Hematopoietic multipotent progenitor cell treated with erythropoietin and hydrocortisone succinate and interleukin-3 and kit ligand, for 6 days (in vitro differentiated cells): ENCODE measurements at places on chromosomes 1 and 21.
A peak's percentile ranks its signal among the peaks of the same experiment; 100 is the strongest.

DNA sequence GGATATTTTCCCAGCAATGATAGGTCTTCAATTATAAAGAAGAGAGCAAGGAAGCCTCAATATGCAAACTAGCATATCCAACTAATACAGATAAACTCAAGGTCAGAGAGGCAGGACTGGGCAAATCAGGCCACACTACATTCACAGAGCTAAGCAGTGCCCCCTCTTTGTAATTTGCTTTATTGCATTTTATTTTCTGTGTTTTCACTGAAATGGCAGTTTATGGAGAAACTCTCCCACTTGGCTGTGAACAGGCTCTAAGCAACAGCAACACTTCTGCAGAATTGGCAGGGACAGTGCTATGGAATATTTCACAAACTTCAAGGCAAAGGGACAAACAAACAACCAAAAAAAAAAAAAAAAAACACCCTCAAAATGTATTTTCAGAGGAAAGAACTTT, 93.4 kb upstream of the SOD1 start:
- peak; percentile 24 for DNase-seq

- peak; percentile 73 for DNase-seq
These were observed 4.8 kb upstream of the TDRD10 start for GRCh38 chr1:154497026-154497806.

GRCh38 chr1:78009276-78009675, 4.5 kb downstream of the DNAJB4 start:
- no peak for DNase-seq

DNA sequence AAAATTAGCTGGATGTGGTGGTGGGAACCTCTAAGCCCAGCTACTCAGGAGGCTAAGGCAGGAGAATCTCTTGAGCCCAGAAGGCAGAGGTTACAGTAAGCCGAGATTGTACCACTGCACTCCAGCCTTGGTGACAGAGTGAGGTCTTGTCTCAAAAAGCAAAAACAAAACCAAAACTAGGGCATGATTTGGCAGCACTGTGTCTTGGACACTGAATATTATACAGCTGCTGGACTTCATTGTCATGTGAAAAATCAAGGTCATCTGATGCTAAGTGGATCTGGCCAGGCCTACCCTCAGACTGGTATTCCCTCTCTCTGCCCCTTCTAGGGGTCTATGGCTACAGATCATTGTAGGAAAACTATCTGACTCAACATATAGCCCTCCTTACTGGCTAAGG, 55.2 kb upstream of the MRPS6 start:
- DNase-seq: no peak

DNA sequence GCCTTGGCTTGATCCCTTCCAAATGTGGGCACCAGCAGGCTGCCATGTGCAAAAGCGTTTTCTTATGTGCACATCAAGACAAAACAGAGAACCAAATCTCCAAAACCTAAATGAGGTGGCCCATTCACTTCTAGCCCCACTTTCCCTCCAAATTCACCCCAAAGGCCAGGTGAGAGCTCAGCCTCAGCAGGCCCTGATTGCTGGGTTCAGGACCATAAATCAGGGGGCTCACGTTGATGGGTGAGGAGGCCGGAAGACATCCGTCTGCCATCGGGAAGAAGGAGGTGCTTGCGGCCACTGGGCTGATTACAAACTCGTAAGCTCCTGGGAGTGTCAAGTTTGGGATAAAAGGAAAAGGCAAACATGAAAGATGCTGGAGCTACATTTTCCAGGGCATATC, 86.7 kb upstream of the CLDN14 start:
- no peak for DNase-seq

GRCh38 chr1:89322402-89322801, 41.5 kb upstream of the GBP6 start:
- DNase-seq: no peak

DNA sequence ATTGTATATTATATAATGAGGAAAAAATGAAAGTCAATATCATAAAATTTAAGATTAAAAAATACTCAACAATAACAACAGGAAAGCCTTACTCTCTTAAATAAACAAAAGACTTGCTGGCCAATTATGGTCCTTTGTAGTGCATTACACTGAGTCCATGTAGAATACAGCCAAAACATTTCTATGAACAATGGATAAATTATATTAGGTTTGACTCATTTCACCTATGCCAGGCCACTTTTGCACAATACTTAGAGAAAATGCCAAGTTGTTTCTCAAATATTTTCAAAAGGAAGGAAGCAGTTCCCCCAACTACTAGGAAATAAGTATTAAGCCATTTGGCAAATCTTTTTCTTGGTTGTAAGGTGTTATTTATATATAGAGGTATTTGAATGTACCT, 19.8 kb upstream of the UCK2 start:
- no peak for DNase-seq

GRCh38 chr1:176800978-176801513, 338.1 kb downstream of the PAPPA2 start:
- DNase-seq: no peak

DNA sequence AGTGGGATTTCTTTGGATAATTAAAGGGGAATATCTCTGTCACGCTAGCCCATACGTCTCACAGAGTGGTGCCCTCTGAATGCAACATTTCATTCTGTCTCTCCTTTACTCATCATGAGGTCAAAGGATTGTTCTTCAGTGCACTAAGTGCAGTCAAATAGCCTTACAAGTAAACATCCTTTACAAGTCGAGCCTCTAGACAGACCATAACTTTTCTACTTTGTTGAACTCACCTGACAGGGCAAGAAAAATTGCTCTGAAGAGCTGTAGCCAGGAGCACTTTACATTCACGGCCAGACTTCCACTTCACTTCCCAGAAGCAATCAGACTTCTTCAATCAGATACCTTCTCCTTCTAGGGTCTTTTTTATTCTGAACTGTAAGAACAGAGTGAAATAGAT, 768.0 kb upstream of the TMPRSS15 start:
- no peak for DNase-seq

DNA sequence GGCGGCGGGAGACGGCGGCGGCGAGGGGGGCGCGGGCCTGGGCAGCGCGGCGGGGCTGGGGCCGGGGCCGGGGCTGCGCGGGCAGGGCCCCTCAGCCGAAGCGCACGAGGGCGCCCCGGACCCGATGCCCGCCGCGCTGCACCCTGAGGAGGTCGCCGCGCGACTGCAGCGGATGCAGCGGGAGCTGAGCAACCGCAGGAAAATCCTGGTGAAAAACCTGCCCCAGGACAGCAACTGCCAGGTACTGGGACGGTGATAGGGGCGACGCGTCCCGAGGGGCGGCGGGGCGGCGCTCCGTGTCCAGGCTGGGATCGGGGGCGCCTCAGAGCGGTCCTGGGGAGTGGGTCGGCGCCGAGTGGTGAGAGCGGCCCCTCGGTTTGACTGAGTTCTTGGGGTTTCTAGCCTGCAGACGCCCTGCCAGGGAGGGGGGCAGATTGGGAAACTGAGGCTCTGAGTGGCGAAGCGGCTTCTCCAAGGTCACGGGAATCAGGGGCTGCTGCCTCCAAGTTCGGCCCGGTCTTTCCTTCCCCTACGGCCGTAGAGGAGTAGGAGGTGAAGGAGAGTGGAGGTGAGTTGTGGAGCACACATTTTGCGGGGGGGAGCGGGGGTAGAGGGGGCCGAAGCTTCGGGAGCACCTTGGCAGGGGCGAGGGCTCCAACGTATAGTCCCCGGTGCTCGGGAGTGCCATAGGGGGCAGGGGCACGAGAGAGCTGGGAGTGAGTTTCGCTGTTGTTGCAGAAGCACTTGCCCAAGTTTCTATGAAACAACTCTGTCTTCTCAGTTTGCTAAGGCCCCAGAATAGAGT, 508 bp downstream of the RAVER2 start:
- DNase-seq: no peak

DNA sequence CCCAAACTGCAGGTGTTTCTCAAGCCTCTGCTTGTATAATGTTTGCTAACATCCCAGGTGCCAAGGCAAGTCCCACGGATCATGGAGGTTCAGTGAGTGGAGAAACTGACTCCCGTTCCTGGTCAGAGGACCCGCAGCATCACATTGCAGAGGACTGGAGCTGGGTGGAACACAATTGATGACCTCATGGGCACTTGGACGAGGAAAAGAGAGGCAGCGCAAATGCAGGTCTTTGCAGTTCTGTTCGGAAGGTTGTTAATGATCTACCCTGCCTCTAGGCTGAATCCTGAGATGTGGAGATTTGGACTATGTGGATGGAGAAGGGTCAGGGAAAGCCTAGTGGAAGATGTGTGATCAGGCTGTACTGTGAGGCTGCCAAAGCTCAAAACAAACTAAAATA, 192.9 kb downstream of the DUSP10 start:
- no peak for DNase-seq

DNA sequence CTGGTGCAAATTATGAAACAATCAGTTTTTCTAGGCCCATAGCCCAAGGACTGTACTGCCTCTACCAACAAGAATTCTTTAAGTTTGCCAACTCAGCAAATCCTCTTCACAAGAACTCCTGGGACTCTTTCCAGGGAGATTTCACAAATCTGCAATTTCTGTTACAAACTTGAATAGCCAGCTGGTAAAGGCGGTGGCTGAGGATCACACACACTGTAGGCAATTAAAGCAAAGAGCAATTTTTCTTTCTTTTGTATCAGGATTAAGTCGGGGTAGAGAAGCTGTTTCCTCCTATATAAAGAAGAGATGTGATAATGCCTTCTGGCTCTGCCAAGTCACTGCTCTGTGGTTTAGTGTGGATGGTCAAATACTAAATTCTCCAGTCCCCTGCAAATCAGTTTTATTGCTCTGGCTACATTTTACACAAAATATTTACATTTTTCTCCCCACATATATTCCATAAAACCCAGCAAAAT, 1.7 kb downstream of the ALDH9A1 start:
- DNase-seq: peak; percentile 60

GRCh38 chr1:7629011-7629410, 142.1 kb upstream of the VAMP3 start:
- no peak for DNase-seq

DNA sequence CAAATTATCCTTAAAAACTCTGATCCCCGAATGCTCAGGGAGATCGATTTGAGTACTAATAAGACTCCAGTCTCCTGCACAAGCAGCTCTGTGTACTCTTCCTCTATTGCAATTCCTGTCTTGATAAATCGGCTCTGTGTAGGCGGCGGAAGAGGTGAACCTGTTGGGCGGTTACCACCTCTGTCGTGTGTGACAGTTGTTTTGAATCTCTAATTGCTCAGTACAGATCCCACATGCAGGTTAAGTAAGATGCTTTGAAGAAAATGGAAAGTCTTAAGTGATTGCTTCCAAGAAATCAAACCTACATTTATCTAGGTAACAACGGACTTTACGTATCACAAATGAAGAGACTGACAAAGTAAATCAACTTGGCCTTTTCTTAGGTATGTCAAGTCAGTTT, 35.5 kb downstream of the COA6 start:
- no peak for DNase-seq

- no peak for DNase-seq
These were observed 329.0 kb upstream of the ESRRG start for GRCh38 chr1:217052196-217052595.

DNA sequence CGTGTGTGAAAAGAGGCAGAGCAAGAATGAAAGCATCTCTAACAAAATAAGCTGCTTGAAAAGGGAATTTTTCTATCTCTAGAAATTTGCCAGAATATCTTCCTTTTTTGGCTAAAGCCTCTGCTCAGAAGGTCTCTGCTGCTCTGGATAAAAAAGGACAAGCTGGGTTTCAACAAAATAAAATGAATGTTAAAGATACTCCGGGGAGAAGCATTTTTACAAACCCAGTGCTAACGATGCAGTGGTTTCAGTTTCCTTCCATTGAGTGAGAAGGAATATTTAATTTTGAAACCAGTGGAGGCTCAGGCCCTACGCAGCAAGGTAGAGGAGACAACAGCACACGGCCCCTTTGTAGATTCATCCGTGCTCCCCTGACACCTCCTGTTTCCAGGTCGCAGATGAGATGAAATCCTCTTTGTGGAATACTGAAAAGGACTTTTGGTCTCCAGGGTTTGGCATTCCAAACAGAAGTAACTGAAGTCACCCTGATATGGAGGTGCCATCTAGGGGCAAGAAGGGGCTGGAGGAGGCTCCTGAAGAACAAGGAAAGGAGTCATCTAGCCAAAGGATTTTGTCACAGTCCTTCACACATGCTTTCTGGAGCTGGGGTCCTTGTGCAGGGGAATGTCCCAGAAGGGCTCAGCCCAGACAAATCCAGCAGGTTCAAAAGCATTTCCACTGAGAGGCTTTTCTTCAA, 65.7 kb upstream of the SYT6 start:
- no peak for DNase-seq

GRCh38 chr1:6771441-6771769, 13.8 kb upstream of the CAMTA1 start:
- no peak for DNase-seq

DNA sequence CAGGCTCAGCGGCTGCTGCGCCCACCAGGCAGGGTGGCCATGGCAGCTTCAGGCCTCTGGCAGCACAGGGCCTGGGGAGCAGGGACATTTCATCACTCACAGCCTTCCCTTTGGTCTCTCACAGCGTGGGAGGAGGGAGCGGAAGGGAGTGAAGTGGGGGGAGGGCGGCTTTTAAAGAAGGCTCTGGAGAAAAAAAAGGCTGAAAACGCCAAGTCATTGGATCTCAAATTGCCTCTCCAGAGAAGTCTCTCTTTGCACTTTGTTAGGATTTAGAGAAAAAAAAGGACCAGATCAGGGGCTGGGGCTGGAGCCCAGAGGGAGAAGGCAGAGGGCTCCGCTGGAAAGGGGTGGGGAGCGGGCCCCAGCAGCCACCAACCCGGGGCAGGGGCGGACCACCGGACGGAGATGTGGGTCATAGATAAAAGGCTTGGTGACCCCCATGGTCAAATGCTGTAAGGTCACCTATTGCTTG, 209.9 kb downstream of the GRIK3 start:
- DNase-seq: peak; percentile 5

DNA sequence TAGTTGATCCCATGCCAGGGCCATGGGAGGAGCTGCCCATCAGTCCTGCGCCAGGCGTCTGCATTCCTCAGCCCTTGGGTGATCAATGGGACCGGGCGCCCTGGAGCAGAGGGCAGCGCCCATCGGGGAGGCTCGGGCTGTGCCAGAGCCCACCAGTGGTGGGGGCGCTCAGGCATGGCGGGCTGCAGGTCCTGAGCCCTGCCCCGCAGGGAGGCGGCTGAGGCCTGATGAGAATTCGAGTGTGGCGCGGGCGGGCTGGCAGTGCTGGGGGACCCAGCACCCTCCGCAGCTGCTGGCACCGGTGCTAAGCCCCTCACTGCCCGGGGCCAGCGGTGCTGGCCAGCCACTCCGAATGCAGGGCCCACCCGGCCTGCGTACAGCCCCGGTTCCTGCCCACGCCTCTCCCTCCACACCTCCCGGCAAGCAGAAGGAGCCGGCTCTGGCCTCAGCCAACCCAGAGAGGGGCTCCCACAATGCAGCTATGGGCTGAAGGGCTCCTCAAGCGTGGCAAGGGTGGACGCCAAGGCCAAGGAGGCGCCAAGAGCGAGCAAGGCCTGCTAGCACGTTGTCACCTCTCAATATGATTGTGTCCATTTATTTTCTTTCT, 238.1 kb upstream of the OLFM3 start:
- DNase-seq: no peak

GRCh38 chr1:59242370-59242769, 54.5 kb upstream of the FGGY start:
- DNase-seq: no peak

GRCh38 chr1:233544304-233544703, 69.6 kb upstream of the KCNK1 start:
- no peak for DNase-seq
